WTC11 (cell line): ENCODE measurements at places on chromosomes 3 and 15.

GRCh38 chr15:51732646-51733045 is 4.8 kb downstream of the LYSMD2 start:
- DNase-seq: no peak
- no peak overlapping the region for H3K4me3 ChIP-seq
- no peak overlapping the region for H3K27ac ChIP-seq
- no peaks in the 10 kb centered on the region for H3K36me3 ChIP-seq
- H3K27me3 ChIP-seq: peaks cover 21% of the 10 kb centered on the region

DNA sequence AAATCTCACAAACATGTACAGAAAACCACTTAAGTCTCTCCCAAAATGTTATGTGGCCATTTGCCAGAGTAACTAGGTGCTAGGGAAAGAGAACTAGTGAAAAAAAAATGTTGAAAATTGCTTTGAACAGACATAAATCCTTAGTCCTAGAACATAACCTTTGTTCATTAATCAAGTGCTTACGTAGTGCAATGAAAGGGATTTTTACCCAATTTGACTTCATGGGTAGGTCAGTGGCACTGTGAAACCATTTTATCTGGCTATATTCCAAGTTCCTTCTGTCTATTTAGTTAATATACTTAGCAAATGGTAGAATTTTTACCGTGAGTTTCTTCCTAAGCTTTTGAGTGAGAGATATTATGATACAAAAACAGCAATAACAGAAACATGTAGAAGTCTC is 209.4 kb downstream of the DIPK2A start:
- no peak for DNase-seq
- peaks cover 12% of the 10 kb centered on the region for H3K36me3 ChIP-seq

- H3K4me1 ChIP-seq: no peaks in the 10 kb centered on the region; the same call in 1 of the 2 replicates
- no peak for DNase-seq
- no peaks in the 10 kb centered on the region; the same call in 1 of the 2 replicates for H3K27me3 ChIP-seq
- H3K4me3 ChIP-seq: no peak overlapping the region
- no peak overlapping the region; the same call in 1 of the 2 replicates for H3K27ac ChIP-seq
These were observed 87.8 kb upstream of the CTDSPL start for GRCh38 chr3:37773911-37774310.

DNA sequence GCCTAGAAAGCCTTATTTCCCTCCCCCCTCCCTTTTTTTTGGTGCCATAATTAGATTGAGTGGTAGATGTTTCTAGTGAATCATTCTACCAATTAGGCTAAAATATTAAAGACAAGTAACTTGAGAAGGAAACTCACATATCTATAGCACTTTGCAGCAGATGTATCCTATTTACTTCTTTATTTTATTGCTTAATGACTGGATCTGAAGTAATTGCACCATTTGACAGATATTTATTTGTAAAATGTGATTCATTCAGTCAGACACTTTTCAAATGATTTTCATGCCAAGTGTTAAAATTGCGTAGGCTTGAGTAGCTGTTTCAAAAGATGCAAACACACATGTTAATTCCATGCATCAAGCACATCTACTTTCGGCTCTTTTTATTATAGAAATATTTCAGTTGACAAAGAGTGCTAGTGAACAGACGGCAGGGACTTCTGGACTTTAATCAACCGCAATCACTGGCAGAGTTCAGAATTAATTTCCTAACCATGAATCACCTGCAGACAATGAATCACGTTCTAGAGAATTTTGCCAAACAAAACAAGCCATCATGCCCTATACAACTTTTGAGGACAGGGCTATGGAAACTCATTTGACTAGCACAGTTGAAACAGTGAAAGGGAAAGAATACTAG is 636.8 kb downstream of the MECOM start:
- DNase-seq: no peak
- no peaks in the 10 kb centered on the region for H3K36me3 ChIP-seq
- H3K27ac ChIP-seq: no peak overlapping the region
- H3K4me1 ChIP-seq: peaks cover 10% of the 10 kb centered on the region
- no peaks in the 10 kb centered on the region for H3K27me3 ChIP-seq
- no peak overlapping the region for H3K4me3 ChIP-seq

DNA sequence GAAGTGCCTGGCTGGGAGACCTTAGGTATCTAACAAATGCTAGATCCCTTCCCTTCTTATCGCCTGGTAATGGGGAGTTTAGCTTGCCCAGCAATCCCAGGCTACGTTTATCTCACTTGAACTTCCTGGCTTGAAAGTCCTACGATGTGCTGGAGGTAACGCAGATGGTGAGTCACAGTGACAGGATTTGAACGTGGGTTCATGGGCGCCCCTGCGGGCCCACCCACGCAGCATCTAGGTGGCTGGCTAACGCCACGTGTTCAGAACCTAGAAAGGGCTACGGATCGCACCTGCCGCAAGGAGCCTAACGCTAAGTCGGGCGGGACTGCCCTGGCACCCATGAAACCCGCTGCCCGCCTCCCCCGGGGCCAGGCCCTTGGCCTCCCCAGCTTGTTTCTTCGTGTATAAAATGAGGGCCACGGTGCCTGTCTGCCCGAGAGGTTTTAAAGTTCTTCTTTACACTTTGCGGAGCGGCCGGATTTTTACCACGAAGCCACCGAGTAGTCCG is 600 bp upstream of the USP3 start:
- peaks cover 34% of the 10 kb centered on the region for H3K27me3 ChIP-seq
- peak; percentile 36 for DNase-seq
- peaks cover 69% of the 10 kb centered on the region for H3K4me1 ChIP-seq
- H3K4me3 ChIP-seq: peak overlapping the region; percentile 75

GRCh38 chr3:186151077-186151971 is 42.4 kb upstream of the ETV5 start:
- no peak overlapping the region for H3K4me3 ChIP-seq
- H3K4me1 ChIP-seq: peaks cover 12% of the 10 kb centered on the region
- no peaks in the 10 kb centered on the region for H3K36me3 ChIP-seq
- H3K27ac ChIP-seq: no peak overlapping the region
- H3K27me3 ChIP-seq: peaks cover 27% of the 10 kb centered on the region

DNA sequence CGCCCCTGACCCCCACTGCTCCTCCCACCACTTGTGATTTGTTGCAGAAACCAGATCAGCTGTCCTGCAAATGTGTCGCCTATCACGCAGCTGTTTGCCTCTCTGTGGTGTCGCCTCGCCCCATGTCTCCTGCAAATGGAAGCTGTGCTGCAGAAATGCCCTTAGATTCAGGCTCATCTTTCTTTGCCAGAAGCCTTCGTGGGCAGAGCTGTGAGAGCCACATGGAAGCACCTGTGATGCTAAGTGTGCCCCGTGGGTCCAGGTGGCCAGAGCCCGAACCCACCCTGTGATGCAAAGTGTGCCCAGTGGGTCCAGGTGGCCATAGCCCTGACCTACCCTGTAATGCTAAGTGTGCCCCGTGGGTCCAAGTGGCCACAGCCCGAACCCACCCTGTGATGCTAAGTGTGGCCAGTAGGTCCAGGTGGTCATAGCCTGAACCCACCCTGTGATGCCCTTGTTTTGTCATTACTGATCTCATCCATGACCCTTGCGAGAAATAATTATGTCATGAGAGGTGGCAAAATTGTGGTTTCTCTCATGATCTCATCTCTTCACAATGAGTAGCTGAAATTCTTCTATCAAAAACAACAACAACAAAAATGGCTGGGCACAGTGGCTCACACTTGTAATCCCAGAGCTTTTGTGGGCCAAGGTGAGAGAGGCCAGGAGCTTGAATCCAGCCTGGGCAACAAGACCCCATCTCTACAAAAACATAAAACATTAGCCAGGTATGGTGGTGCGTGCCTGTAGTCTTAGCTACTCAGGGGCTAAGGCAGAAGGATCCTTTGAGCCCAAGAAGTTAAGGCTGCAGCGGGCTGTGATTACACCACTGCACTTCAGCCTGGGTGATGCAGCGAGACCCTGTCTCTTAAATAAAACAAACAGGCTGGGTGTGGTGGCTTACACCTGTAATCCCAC is 187.4 kb downstream of the GOLGA6L6 start:
- peaks cover 38% of the 10 kb centered on the region for H3K27me3 ChIP-seq
- DNase-seq: peak; percentile 8
- no peaks in the 10 kb centered on the region for H3K4me1 ChIP-seq
- H3K27ac ChIP-seq: no peak overlapping the region
- no peaks in the 10 kb centered on the region; the same call in none of the 2 replicates for H3K36me3 ChIP-seq

DNA sequence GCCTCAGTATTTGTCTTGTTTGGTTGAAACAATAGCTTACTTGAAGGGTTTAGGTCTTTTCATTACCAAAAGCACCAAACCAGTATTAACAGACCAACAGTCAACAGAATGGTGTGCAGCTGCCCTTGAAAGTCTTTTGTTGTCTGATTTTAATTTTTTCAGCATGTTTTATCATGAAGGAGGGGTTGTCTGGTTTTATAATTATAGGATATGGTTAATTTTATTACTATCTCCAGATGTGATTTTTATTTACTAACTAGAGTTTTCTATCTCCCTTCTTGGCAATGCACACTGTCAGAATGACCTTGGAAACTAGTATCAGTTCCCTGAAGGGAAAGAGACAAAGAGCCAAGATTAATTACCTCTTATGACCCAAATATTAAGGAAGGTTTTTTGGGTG is 9.2 kb upstream of the CD200R1L start:
- no peaks in the 10 kb centered on the region for H3K27me3 ChIP-seq
- H3K4me1 ChIP-seq: no peaks in the 10 kb centered on the region
- peaks cover 31% of the 10 kb centered on the region for H3K36me3 ChIP-seq
- no peak overlapping the region for H3K4me3 ChIP-seq

- H3K36me3 ChIP-seq: no peaks in the 10 kb centered on the region
- H3K27me3 ChIP-seq: no peaks in the 10 kb centered on the region
- peak overlapping the region; percentile 18; the same call in 1 of the 2 replicates for H3K4me3 ChIP-seq
- DNase-seq: no peak
These were observed 3.6 kb downstream of the VGLL4 start for GRCh38 chr3:11640009-11640673.

DNA sequence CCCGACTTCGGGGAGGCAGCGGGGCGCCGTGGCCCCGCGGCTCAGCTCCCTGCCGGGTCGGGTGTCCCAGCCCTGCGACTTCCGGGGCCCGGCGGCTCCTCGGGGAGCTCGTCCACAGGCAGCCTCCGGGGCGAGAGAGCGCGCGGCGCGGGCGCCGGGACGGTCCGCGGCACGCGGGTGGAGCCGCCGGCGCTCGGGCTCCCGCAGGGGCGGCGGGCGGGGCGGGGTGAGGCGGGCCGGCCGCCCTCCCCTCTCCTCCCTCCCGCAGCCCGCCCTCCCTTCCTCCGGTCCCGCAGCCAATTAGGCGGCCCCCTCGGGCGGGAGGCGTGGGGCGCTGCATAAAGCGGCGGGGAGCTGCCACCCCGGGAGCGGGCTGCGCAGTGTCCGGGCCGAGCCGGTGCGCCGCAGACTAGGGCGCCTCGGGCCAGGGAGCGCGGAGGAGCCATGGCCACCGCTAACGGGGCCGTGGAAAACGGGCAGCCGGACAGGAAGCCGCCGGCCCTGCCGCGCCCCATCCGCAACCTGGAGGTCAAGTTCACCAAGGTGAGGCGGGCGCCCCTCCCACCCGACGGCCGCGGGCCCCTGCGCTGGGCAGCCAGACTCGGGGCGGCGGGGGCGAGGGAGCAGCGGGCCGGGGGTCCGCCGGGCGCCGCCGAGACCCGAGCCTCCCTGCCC is at the start of gene ALDH1A3:
Gene ALDH1A3, plus strand, starts transcription at position 368 of the 675 bp plus-strand sequence. Its CDS starts 77 bp downstream, at position 445.
- H3K27me3 ChIP-seq: peaks cover 83% of the 10 kb centered on the region
- no peaks in the 10 kb centered on the region for H3K36me3 ChIP-seq
- no peak within 1 kb of the TSS for H3K27ac ChIP-seq
- peaks cover 30% of the 10 kb centered on the region for H3K4me1 ChIP-seq

DNA sequence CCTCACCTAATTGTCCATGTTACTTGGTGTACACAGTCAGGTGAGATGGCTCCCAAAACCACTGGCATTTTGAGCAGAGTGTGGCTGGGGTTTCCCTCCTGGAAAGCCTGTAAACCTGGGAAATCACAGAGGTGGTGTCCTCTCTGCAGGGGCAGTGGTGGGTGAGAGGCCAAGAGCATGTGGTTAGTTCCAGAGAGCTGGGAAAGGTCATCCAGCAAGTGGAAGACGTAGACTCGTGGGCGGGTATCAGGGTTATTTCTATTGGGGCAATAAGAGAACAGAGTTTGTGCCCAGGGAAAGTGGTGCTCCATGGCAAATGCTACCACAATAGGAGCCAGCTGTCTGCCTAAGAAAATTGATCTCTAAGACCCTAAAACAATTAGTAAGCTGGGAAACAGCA is 44.6 kb upstream of the LIMD1 start:
- H3K36me3 ChIP-seq: peaks cover 11% of the 10 kb centered on the region

DNA sequence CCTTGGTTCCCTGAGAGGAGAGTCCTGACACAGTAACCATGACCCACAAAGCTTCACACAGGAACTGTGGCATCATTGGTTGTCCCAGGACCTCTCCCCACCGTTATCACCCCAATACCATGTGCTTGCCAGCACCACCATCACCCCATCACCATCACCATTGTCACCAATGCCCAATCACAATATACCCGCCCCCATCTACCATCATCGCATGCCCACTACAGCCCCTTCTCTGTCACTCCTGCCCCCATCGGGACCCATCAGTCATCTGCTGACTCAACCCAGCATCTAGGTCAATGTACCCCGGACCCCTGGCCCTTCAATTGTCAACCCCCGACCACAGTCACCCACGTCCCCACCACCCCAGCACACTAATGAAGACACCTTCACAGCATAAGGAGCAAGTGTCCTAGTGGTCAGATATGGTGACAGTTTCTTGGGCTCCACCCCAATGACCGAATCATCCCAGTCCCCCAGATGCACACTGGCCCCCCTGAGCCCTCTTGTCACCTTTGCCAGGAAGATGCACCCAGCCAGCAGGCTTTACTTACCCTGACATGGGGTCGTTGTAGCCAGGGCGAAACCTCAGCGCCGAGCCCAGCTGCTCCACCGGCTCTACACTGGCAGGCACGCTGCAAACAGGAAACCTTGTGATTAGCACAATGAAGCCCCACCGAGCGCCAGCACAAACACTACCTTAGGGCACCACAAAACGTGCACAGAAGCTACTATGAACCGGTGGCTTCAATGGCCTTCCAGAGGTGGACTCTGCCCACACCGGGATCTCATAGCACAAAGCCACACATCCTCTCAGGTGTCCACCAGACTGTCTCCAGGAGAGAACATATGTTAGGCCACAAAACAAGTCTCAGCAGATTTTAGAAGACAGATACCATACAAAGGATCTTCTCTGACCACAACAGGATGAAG is 25.1 kb downstream of the SHISA5 start:
- DNase-seq: no peak
- 0 out of 2 replicates have a peak overlapping the region, but pooled peaks have one; percentile 63 for H3K27ac ChIP-seq
- no peak overlapping the region for H3K4me3 ChIP-seq
- H3K4me1 ChIP-seq: peaks cover 30% of the 10 kb centered on the region

DNA sequence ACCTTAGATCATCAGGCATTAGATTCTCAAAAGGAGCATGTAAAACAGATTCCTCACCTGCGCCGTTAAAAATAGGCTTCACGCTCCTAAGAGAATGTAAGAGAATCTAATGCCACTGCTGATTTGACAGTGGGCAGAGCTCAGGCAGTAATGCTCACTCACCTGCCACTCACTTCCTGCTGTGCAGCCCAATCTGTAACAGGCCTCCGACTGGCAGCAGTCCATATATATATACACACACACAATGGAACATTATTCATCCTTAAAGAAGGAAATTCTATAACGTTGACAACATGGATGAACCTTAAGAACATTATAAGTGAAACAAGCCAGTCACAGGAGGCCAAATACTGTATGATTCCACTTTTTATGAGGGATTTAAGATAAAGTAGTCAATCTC is 24.5 kb downstream of the ZNF148 start:
- DNase-seq: no peak
- H3K4me3 ChIP-seq: no peak overlapping the region
- H3K27ac ChIP-seq: peak overlapping the region; percentile 36; the same call in 1 of the 2 replicates

- no peaks in the 10 kb centered on the region for H3K27me3 ChIP-seq
- no peak overlapping the region for H3K4me3 ChIP-seq
- no peak for DNase-seq
- H3K27ac ChIP-seq: no peak overlapping the region
- no peaks in the 10 kb centered on the region for H3K4me1 ChIP-seq
These were observed 111.4 kb downstream of the HERC1 start for GRCh38 chr15:63722204-63722808.
